ENCODE measurements at places on chromosomes 2 and 18.
A peak's percentile ranks its signal among the peaks of the same experiment; 100 is the strongest.

DNA sequence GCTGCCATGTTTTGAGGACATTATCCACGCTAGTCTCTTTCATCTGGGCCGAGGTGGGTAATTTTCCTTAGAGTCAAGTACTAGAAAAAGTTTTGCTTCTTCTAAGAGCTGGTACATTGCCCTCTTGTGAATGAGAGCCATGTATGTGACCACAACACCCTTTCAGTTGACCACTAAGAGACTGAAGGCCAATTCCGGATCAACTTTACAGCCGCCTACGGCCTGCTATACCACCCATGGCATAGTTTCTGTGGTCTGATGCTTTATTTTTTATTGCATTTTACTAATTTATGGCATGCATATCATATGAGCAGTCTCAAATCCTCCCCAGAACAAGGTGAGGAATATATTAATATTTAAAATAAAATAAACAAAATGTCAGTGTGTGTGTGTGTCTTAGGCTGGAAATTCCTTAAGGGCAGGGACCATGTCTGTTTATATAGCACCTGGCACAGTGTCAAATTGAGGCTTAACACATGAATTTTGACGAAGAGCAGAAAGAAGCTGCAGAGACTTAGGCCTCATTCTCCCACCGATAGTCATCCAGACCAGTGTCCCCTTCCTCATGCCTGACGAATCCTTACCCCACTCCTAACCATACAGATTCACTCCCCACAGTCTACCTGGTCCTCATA, 35.4 kb downstream of the PSD4 start:
- DNase-seq, result peak; percentile 27

DNA sequence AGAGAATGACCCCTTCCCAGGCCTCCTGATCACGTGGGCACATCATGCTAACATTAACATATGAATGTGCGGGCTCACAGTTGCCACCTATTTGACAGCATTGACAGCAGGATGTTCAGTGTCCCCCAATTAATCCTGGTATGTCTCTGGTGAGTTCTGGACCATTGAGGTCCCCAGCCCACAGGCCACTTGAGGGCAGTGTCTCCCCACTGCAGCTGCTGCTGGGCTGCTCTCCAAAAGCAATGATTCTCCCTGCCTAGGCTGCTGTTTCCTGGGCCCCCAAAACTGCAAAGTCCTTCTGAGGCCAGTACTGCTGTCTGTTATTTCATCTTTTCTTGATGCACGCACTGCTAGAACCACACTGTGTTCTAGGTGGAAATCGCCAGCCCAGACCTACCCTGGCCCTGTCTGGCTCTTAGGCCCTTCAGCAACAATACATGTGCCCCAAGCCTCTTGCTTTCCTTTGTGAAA, 52.7 kb upstream of the MAPK4 start:
- DNase-seq, result no peak

DNA sequence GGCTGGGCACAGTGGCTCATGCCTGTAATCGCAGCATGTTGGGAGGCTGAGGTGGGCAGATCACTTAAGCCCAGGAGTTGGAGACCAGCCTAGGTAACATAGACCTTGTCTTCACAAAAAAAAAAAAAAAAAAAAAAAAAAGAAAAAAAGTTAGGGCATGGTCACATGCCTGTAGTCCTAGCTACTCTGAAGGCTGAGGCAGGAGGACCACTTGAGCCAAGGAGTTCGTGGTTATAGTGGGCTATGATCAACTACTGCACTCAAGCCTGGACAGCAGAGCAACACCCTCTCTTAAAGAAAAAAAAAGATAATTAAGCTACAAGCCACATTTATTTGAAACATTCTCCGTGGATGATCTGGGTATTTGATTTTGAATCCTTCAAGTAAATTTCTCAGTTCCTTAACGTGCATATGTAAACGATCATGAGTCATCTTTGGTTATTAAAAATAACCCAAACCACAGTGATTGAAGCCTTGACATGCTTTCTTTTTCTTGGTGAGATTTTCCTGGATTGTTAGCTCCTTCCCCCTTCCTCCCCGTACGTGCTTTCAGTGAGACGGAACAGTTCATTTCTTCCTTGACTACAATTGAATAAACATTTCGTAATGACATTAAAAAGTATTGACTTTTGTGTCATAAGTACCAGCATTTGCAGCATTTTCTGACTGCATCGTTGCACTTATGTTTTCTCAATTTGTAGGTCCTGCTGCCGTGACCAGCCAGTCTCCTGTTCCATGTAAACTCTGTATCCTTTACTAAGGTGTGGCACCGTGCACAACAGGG, 20.3 kb downstream of the RMC1 start:
- peak; percentile 26 for DNase-seq

- DNase-seq, result no peak
Measured at GRCh38 chr2:11824901-11825828, 78.7 kb downstream of the LPIN1 start.

DNA sequence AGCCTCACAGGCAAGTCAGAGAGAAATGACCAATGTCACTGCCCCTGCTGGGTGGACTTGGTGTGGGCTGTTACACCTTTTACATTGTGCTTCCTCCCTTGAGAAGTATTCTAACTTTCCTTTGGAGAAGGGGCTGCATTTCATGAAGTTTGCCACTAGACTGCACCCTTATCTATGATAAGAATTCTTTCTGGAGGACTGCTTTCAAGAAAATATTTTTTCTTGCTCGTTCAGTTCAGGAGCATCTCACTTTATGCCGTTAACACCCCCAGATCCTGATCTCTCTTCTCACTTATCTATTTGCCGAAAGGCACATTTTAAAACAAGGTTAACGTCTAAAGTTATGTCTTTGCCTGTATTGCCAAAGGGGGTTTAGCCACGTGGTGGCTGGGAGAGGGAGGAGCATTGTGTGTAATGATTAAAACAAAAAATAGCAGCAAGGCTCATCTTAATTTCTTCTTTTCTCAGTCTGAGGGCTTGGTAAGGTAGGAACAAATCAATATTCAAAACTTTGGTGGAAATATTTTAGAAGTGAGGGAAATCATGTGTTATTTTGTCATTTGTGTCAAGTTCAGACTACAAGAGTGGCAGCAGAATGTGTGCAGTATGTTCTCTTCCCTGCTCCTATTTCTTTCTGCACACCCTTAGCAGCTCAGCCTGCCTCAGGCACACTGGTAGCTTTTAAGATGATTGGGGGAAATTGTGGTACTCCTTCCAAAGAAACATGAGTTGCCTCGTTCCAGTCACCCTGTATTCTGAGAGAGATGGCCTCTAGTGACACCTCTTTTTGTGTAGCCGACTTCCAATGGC, 1.6 kb upstream of the IGFBP5 start:
- peak; percentile 46 for DNase-seq

GRCh38 chr2:168174756-168175155, 72.6 kb downstream of the STK39 start:
- DNase-seq, result no peak
